ENCODE measurements at places on chromosomes 12 and 14. TPM values are rescaled to one million over a fixed set of nuclear protein-coding genes. Genes with fewer than 3 reads are reported as not detected.

Gene RND1
- total RNA-seq, result not detected

Gene LYZ
- 17.3 TPM for total RNA-seq

DNA sequence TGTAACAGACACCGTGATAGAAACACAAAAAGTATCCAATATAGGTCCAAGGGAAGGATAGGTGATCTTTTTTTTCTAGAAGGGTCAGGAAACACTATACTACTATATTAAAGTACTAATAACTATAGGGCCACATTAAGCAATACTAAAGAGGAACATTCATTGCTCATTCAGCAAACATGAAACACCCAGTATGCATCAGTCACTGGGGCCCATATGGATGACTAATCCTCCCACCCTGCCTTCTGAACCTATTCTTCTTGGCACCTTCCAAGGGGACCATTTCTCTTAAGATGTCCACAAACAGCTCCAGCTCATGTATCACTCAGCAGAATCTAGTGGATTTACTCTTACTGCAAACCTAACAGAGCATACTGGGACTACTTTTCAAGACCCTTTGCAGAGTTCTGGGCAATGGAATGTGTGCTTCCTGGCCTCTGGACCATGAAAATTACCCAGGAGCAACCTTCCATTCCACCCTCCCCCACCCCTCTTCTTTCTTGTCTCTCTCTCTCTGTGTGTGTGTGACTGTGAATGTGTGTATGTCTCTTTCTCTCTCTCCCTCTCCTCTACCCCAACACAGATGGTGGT lies 187.9 kb downstream of the EPS8 start:
- no peak overlapping the region for H3K27ac ChIP-seq
- no peaks in the 10 kb centered on the region for H3K27me3 ChIP-seq
- no peaks in the 10 kb centered on the region for H3K4me1 ChIP-seq

Gene WNT1
- total RNA-seq, result not detected

DNA sequence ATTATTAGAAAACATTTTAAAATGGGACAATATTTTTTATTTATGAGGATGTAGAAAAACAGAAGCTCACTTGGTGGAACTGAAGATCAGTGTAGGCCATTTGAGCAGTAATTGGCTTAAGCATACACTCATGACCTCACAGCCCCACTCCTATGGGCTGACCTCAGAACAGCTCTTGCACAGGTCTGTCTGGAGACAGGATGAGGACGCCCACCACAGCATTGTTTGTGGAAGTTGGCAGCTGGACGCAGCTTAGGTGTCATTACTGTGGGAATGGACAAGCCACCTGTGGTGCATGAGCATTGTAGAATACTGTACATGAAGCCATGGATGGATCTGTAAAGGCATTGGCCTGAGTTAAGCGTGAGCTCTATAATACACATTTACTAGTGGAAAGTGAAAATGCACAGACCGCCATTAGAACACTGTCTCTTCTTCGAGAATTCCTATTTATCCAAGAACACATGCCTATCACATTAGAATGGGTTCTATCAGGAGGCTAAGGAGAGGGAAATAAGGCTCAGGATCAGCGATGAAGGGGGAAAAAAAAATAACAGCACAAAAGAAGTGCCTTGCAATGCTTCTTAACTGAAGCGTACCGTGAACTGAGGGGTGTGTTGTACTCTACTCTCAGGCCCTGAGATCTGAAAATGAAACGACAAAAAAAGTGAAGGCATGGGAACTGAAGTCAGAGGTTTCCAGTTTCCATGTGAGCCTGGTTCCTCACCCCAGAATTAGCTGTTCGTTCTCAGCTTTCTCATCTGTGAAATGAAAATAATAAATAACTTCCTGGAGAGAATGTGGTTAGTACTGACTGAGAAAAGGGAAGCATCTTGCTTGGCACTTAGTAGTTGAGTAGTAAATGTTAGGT lies 33.6 kb downstream of the KCNA1 start:
- no peaks in the 10 kb centered on the region for H3K27me3 ChIP-seq
- no peaks in the 10 kb centered on the region for H3K36me3 ChIP-seq
- H3K27ac ChIP-seq, result no peak overlapping the region

Gene SLCO1C1
- total RNA-seq, result not detected

GRCh38 chr12:13896063-13896626 lies 85.3 kb downstream of the GRIN2B start:
- H3K4me1 ChIP-seq, result no peaks in the 10 kb centered on the region
- no peaks in the 10 kb centered on the region for H3K27me3 ChIP-seq
- no peak overlapping the region for H3K27ac ChIP-seq
- DNase-seq, result no peak

- H3K36me3 ChIP-seq, result no peaks in the 10 kb centered on the region
- DNase-seq, result no peak
- no peaks in the 10 kb centered on the region for H3K4me1 ChIP-seq
These were observed 117.4 kb downstream of the GCH1 start for GRCh38 chr14:54785136-54785777.

DNA sequence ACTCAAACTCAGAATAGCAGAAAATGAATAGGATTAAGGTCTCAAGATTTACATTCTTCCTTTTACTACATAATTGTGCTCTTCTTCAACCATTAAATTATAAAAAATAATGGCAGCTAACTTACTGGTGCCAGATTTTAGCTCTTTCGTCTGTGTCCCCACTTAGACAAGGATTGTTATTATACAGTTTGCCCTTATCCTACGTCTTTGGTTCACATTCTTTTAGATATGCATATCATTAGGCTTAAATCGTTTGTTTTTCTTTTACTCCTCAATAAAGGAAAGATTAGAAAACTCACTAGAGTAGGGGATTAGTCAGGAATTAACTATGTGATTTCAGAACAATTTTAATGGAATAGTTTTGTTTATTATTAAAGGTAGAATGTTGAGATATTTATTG lies 129.6 kb upstream of the GARIN2 start:
- no peak overlapping the region for H3K4me3 ChIP-seq
- DNase-seq, result no peak
- no peaks in the 10 kb centered on the region for H3K36me3 ChIP-seq
- H3K4me1 ChIP-seq, result no peaks in the 10 kb centered on the region
- H3K27ac ChIP-seq, result no peak overlapping the region

DNA sequence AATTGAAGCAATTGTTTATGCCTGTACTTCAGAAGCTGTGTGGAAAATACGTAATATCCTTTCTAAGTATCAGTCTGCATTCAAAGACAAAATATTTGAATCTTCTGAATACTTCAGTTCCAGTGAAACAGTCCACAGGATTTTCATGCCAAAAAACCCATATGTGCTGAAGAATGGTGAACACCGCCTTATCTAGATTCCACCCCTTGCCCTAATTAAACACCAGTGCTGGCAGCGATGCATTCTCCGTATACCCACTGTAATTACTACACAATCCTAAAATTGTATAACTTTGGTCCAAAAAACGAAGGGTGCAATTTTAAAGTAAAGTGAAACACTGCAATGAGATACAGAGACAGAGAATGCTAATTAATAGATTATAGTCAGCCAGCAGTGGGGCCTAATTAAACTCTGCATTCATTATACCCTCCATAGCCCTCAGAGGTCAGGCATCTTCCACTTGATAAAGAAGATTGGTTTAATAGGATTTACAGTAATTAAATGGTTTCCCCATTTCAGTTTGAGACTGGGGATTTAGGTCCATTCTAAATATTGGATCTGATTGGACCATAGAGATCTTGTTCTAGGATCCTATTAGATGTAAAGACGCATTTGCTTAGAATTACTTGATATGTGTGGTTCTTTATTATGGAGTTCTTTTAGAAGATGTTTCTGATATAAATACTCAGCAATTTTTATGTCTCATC lies 43.9 kb downstream of the ERC1 start:
- DNase-seq, result no peak
- H3K27ac ChIP-seq, result no peak overlapping the region
- no peaks in the 10 kb centered on the region for H3K4me1 ChIP-seq
- no peak overlapping the region for H3K4me3 ChIP-seq

Gene AQP6
- total RNA-seq, result not detected

DNA sequence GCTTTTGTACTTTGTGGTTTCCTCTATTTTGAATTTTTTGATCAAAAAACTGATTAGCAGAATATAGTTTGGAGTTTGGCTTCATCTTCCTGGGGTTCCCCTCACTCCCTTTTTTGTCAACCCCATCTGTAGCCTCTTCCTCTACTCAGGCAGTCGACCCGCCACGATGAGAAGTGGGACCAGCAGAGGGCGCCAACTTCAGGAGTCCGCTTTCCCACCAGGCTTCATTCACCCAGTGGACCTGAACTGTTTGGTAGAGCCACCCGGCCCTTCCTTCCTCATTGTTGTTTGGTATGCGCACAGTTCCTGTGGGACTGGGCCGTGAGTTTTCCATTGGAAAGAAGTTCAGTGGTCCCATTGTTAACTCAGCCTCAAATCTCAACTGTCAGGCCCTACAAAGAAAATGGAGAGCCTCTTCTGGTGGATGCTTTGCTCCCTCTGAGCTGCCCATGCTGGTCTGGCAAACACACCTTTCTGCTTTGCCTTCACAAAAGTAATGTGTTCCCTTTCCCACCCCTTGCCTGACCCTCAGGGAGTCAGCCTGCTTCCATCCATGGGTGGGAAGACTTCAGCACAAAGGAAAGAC lies 21.7 kb downstream of the TMBIM6 start:
- no peaks in the 10 kb centered on the region for H3K36me3 ChIP-seq
- no peaks in the 10 kb centered on the region for H3K27me3 ChIP-seq
- no peak overlapping the region for H3K27ac ChIP-seq
- H3K4me3 ChIP-seq, result no peak overlapping the region
- H3K4me1 ChIP-seq, result no peaks in the 10 kb centered on the region

GRCh38 chr12:52323001-52323400 lies 1.8 kb upstream of the KRT83 start:
- no peak overlapping the region for H3K4me3 ChIP-seq
- no peaks in the 10 kb centered on the region for H3K4me1 ChIP-seq
- no peak for DNase-seq
- H3K27ac ChIP-seq, result no peak overlapping the region
- no peaks in the 10 kb centered on the region for H3K27me3 ChIP-seq
- no peaks in the 10 kb centered on the region for H3K36me3 ChIP-seq

GRCh38 chr14:60226298-60226697 lies 22.7 kb upstream of the PPM1A start:
- H3K27me3 ChIP-seq, result no peaks in the 10 kb centered on the region
- DNase-seq, result no peak
- H3K4me1 ChIP-seq, result no peaks in the 10 kb centered on the region
- no peaks in the 10 kb centered on the region for H3K36me3 ChIP-seq
- no peak overlapping the region for H3K27ac ChIP-seq

GRCh38 chr12:114667669-114668150 lies 16.3 kb downstream of the TBX3 start:
- DNase-seq, result no peak
- H3K4me3 ChIP-seq, result peak overlapping the region; percentile 27
- peak overlapping the region; percentile 98 for H3K27ac ChIP-seq
- H3K27me3 ChIP-seq, result peaks cover 5% of the 10 kb centered on the region
- no peaks in the 10 kb centered on the region for H3K36me3 ChIP-seq

DNA sequence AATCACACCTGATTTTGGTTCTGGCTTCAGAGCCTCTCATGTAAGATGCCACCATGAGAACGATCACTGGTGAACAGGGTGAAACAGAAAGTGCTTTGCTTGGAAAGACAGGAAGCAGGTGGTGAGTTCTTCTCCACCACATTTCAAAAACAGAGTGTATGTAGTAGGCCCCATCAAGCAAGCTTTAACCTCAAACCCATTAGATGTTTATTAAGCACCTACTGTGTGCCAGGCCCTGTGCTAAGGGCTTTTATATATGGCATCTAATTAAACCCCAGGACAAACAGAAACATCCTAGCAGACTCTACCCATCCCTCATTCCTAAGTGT lies 47.8 kb upstream of the MED13L start:
- H3K4me1 ChIP-seq, result peaks cover 3% of the 10 kb centered on the region
- no peak overlapping the region for H3K27ac ChIP-seq
- no peak overlapping the region for H3K4me3 ChIP-seq
- H3K36me3 ChIP-seq, result no peaks in the 10 kb centered on the region
- DNase-seq, result no peak
- H3K27me3 ChIP-seq, result no peaks in the 10 kb centered on the region

DNA sequence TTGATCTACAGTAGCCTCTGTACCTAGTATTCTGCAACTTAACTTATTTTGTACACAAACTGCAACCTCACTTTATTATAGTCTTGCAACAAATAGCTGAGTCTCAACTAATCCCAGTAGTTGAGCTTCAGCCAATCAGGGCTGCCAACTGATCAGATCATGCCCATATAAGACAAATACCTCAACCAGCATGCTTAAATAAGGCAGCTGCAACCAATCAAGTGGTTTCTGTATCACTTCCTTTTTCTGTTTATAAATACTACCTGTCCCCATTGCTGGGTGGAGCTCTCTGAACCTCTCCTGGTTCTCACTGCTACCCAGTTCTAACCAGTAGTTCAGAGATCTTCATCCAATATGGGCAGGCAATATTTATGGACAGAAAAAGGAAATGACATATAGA lies 248.5 kb upstream of the FBXO33 start:
- no peaks in the 10 kb centered on the region for H3K4me1 ChIP-seq
- no peak for DNase-seq
- no peaks in the 10 kb centered on the region for H3K27me3 ChIP-seq
- no peak overlapping the region for H3K27ac ChIP-seq

DNA sequence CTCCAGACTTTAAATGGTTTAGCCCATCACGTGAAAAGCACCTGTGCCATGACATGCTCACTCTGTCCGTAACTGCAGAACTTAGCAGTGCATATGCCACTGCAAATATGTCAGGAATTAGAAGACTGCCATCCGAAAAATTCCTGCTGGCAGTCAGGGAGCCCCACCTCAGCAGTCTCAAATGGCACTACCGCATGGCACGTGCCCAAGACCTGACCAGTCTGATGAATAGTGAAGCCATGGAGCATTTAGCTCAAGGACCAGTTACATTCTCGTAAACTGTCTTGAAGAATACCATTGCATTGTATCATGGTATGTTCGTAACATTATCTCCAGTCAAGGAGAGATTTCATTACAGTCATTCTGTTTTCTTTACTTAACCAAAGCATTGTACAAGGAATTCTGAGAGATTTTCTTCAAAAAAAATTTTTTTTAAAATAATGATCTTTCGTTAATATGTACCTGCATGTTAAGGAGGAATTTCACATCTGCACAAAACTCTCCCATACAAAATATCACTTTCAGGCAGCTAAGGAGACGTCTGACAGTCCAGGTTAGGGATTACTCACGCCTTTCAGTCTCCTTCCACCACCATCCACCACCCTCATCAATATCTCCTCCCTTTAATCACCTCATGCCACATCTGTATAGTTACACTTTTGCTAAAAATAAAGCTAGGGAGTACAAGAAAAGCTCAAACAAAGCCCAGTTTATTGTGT lies 138.5 kb downstream of the ANO2 start:
- no peak for DNase-seq
- no peaks in the 10 kb centered on the region for H3K36me3 ChIP-seq
- no peaks in the 10 kb centered on the region for H3K27me3 ChIP-seq
- no peak overlapping the region for H3K4me3 ChIP-seq
- no peak overlapping the region for H3K27ac ChIP-seq
- no peaks in the 10 kb centered on the region for H3K4me1 ChIP-seq

GRCh38 chr14:29710015-29710414 lies 217.6 kb downstream of the PRKD1 start:
- H3K4me1 ChIP-seq, result no peaks in the 10 kb centered on the region
- DNase-seq, result no peak
- H3K27ac ChIP-seq, result no peak overlapping the region
- no peaks in the 10 kb centered on the region for H3K36me3 ChIP-seq
- H3K4me3 ChIP-seq, result no peak overlapping the region

Gene ARHGAP9
- total RNA-seq, result 3.3 TPM
